T1000 (cell line): ENCODE measurements at places on chromosomes 2 and 18.

DNA sequence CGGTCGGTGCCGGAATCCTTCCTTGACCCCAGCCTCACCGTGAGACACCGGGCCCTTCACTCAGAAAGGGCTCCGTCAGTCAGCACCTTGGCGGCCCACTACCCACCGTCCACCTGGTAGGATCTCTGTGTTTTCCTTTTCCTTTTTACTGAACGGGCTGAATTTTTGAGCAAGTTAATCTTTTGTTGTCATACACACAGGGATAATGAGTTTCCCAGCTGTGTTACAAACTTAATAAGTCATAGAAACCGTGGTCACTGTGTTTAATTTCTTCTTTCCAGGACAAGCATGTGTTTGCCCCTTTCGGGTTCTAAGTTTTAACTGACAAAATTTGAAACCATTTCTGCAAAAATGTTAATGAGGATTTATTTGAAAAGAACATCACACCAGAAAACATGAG, 39.0 kb upstream of the TPO start:
- no peak for DNase-seq

DNA sequence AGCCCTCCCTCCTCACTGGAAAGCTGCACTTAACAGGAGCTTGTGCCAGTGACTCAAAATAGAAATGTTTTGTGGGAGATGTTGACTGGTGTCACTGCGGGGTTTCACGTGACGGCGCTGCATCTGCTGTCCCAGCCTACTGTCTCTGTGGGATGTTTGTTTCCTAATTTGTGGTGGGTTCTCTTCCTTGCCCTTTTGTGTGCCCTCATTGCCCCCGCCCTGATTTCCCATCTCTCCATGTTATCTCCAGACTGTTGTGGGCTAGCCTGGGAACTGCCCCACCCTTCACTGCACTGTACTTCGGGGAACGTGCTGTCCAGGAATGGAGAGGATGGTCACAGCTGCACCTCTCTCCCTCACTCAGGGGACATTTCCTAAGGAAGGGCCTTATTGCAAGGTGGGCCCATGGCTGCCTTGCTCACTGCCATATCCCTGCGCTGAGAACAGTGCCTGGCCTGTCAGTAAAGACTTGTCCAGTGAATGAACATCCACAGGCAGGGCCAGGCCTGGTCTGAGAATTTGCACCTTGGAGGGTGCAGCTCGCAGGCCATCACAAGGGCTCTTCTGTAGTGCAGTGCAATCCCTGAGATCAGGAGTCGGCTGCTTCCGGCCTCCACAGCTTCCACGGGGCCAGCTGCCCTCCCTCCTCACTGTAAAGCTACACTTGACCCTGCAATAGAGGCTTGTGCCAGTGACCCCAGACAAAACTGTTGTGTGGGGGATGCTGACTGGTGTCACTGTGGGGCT, 18.1 kb downstream of the ZAP70 start:
- DNase-seq = no peak

- no peak for DNase-seq
Measured at GRCh38 chr18:48106976-48107781, 176.7 kb upstream of the SMAD2 start.

DNA sequence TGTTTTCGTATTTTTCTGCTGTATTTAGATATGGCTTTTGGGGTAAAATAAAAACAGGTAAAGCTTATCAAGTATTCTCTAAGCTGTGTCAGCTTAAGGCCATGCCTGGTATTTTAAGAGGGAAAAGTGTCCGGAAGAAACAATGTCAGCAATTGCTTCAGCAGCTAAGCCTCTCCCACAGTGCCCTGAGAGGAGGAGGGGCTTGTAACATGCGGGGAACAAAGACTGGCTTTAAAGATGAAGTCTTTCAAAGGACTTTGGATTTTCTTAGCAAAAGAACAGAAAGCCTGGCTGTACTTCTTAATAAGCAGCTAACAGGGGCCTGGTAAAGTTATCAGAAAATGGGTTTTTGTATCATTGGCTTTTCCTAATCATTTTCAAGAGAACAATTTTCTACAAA, 102.8 kb downstream of the PXDN start:
- DNase-seq = no peak

GRCh38 chr2:105140240-105140568, 101.3 kb upstream of the GPR45 start:
- no peak for DNase-seq

DNA sequence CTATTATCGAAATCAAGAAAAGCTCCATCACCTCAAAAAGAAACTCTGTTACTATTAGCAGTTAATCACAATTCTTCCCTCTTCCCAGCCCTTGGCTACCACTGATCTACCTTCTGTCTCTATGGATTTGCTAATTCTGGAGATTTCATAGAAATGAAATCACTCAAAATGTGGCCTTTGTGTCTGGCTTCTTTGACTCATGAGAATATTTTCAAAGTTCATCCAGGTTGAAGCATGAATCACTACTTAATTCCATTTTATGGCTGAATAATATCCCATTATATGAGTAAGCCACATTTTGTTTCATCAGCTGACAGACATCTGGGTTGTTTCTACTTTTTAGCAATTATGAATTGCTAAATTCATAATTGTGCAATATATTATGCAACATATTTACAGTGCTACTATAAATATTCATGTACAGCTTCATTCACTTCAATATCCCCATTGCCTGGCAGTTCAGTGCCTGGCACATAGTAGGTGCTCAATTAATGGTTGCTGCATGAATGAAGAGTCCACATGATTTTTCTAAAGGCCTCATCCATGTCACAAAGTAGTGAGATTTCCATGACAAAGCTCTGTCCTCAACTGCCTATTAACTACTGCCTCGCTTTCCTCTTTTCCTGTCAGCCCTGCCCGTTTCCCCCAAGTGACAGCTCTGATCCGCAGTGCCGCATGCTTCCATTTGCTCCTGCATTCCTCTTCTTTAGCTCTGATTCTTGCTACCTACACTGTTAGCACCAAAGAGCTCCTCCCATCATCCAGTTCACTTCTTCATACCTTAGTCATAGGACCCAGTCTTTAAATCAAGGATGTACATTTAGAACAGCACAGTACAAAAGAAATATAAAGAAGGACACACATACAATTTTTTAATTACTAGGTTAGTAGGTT, 32.8 kb downstream of the CCDC93 start:
- DNase-seq = no peak

- DNase-seq = no peak
Measured at GRCh38 chr2:231037202-231037730, at the start of gene C2orf72. Gene C2orf72, plus strand, starts transcription at chr2:231037523. Its CDS starts 43 bp downstream, at chr2:231037566.

DNA sequence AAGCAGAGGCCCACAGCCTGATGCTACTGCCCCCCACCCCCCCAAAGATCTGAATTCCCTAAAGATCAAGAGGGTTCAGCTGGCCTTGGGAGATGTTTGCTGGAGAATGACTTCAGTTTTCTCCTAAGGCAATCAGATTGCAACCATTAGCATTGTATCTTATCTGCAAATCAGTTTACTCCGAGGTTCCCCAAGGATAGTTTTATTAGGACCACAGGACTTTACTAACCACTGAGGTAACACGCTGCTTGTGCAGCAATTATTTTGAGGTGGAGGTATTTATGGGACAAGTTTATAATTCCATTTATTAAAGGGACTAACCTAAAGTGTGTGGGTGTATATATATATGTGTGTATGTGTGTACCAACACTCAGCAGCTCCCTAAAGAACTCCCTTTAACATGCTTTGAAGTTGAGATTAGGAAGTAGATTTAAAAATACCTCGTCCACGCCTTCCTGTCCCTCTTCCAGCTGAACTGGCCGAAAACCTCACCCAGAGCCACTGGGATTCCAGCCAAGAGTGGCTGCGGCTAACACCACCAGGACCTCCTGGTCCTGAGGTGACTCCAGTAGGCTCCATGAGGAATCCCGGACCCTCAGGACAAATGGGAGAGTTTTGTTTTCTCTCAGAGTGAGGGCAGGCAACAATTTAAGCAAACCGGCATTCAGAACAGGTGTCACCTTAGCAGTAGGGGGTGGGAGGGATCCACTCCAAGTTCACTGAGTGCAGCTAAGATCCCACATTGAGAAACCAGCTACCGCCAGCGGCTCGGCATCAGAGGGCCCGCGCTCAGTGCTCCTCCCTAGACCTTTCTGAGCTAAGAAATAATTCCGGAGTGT, 3.0 kb upstream of the DLX1 start:
- DNase-seq = no peak

GRCh38 chr2:168645696-168646338, 156.6 kb upstream of the NOSTRIN start:
- DNase-seq = no peak

DNA sequence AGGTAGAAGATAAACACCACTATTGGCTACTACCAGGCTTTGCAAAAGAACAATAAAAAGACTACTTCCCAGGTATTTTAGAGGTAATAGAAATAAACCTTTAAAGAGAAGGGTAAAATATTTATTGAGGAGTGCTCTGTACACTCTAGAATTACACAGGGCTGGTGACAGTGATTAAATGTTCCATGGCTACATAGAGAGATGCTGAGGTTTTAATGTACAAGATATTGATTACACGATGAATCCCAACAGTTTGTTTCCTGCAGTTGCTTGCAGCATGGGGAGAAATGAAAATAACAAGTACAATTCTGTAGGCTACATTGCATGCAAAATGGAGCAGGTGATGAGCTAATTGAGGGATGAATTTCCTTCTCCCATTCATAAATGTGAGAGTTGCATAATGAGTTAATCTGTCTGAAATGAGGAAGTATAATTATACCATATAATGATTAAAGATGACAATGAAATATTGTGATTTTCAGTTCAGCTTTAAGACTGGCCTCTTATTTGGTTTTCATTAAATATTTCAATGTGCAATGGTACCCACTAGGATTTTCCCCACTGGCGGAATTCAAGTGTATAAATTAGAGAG, 266.1 kb downstream of the SOCS6 start:
- no peak for DNase-seq

- no peak for DNase-seq
Measured at GRCh38 chr2:174245065-174245464, 3.3 kb downstream of the OLA1 start.

DNA sequence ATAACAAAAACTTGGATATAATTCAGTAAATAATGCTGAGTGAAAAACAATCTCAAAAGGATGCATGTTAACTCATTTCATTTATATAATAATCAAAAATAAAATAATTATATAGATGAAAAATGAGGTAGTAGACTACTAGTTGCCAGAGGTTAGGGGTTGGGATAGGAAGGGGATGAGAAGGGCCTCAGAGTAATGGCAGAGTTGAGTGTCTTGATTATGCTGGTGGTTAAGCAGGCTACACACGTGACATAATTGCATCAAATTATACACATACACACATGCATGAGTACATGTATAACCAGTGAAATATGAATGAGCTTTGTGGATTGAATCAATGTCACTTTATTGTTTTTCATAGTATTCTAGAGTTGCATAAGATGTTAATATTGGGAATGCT, 201.0 kb downstream of the RIT2 start:
- no peak for DNase-seq

GRCh38 chr2:241358470-241358869, 2.4 kb downstream of the FARP2 start:
- no peak for DNase-seq

- DNase-seq = peak; percentile 57
Measured at GRCh38 chr2:130824492-130825061, 12.1 kb upstream of the ARHGEF4 start.

DNA sequence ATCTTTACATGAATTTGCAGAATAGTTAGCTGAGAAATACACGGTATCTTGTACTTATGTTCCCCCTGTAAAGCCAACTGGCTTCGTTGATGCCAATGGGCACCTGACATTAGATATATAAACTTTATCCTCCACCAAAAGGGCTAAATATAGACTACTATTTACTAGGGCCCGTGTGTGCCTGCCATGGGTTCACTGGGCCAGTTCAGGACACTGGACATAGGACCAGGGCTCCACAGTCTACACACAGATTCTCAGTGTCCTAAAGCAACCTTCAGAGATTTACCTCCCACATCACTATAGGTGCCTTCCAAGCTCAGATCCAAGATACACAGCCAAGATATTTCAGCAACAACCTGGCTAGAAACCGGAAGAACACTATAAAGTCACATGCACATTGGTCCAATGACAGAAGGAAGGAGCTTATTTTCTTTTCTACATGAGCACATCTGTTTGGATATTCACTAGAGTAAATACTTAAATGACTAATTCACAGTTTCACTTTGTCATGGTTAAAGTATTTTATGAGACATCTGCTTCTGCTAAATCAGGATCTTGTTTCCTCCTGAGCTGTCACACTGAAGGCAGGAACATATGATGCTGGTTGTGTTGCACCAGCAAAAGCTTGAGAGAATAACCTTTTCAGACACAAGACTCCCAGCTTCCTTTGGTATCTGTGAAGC, 95.1 kb downstream of the MYO5B start:
- DNase-seq = no peak

- DNase-seq = no peak
Measured at GRCh38 chr2:149885468-149885867, 297.9 kb upstream of the MMADHC start.

DNA sequence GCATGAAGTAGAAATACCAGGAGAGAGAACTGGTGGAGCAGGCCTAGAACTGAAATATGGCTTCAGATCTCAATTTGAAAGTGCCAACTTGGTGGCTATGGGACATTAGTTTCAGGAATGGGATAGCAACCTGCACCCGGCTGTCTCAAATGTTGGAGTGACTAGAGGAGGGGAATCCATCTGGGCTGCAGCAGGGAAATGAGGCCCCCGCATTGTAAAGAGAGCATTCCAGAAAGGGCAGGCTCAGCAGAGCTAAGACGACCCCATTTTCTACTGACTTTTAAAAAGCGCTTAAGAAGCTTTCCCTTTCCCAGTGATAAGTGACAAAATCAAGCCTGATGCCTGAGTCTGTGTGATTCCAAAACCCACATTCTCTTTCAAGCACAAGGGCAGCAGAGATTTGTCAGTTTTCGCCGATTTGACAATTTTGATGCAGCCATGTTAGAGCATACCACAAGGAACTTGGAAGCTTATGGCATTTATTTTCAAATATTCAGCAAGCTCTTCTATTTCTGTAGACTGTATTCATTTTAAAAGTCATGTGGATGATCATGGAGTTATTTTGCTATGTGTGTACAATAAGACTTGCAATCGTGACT, 119.8 kb upstream of the ARHGAP28 start:
- no peak for DNase-seq

GRCh38 chr2:52115750-52116149, 1083.8 kb upstream of the NRXN1 start:
- DNase-seq = no peak

DNA sequence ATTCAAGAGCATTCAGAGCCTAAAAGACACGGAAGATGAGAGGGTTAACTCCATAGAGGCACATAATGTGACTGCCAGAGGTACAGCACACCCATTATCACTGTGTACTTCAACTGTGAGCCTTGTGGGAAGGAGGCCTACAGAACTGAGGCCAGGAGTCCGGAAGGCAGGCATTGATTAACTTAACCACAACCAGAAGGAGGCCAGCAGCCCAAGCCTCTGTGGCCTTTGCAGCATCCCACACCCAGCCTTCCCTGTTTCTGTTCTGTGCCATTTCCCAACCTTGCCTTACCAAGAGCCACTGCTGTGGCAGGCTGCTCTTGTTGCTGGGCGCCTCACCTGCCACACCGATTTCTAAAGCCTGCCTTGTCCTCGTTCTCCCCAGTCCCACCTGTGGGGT, 27.2 kb downstream of the SIGLEC15 start:
- DNase-seq = no peak

- no peak for DNase-seq
Measured at GRCh38 chr2:160338901-160339685, 139.0 kb upstream of the ITGB6 start.
